ENCODE measurements at places on chromosomes 6 and 20. TPM values are rescaled to one million over a fixed set of nuclear protein-coding genes. Genes with fewer than 3 reads are reported as not detected.

The CDH4 gene
- 1.6 TPM for total RNA-seq

The CTAGE9 gene
- total RNA-seq: not detected

The C6orf163 gene
- total RNA-seq: 2.9 TPM

The C2 gene
- not detected for total RNA-seq

The HSPA12B gene
- total RNA-seq: 11.1 TPM

The PLA2G7 gene
- 0.19 TPM for total RNA-seq

The SSTR4 gene
- total RNA-seq: not detected

The EFCAB8 gene
- under 0.01 TPM for total RNA-seq

The HRH3 gene
- not detected for total RNA-seq

The LY86 gene
- not detected for total RNA-seq

The OPN5 gene
- total RNA-seq: not detected

The SCAND1 gene
- total RNA-seq: 83.8 TPM

The ZNF451 gene
- total RNA-seq: 78.6 TPM

The LINC00237 gene
- total RNA-seq: not detected

All from vein endothelial cell (primary cell).